ENCODE measurements at places on chromosomes 2 and 18.

DNA sequence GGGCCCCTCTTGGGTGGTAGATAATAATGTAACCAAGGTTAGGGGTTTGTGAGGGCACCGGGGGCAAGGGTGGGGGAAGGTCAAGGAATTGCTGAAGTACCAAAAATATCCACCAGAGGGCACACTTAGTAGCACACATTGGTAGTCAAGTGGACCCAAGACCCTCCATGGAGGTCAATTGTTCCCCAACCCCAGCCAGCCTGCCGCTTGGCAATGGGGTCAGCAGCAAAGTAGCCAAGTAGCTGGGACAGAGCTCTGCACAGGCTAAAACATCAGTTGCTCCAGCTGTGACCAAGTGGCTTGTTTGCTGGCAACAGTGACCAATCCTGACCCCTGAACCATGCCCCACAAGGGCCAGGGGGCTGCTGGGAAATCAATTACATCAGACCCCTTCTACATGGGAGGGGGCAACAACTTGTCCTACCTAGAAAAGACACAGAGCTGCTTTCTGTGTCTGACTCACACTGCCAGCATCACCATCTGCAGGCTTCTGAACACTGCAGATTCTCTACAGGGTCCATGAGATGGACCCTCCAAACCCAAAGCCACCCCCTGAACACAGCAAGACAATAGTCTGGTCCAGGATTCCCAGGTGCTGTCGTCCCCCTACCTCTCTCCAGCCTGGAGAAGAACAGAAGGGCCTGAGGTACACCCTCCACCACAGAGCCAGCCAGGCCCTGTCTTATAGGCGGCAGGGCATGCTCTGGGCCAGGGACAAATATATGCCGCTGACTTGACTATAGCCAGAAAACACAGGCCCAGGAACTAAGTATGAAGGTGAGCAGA lies 76.0 kb downstream of the EMX1 start:
- no peak for DNase-seq

GRCh38 chr2:58357521-58357920 lies 116.4 kb upstream of the FANCL start:
- no peak for DNase-seq

DNA sequence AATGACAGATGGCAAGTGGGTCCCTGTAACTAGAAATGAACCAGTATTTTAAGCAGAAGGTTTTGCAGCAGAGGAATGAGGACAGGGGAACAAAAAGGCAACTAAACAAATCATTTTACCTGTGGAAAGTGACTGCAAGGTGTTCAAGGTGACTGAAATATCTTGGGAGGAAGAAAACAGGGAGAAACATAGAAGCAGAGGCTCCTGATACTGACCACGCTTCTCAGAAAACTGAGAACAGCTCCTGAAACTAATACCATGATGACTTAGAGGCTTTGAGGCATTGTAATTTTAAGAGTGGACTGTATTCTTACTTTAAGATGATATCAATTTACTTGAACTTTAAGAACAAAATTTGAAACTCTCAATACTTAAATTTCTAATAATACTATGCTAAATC lies at the start of gene DYTN:
Gene DYTN (minus strand): TSS at position 101 of the 400 bp plus-strand sequence. CDS start 117 bp downstream, outside the sequence.
- no peak for DNase-seq

GRCh38 chr2:36530983-36531354 lies 67.0 kb downstream of the FEZ2 start:
- DNase-seq: no peak

All from NCI-H1436 treated with DMSO at 0.1 percent for 48 hours (cell line).